ENCODE measurements at places on chromosomes 3 and 15. TPM values are rescaled to one million over a fixed set of nuclear protein-coding genes. Genes with fewer than 3 reads are reported as not detected.

DNA sequence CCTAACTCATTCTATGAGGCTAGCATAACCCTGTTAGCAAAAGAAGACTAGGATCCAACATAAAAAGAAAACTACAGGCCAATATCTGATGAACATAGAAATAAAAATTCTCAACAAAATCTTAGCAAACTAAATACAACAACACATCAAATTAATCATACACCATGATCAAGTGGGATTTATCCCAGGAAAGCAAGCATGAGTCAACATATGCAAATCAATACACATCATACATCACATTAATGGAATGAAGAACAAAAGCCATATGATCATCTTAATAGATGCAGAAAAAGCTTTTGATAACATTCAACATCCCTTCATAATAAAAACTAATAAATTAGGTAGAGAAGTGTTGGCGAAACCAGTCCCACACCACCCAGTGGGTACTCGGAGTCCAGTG, 136.1 kb upstream of the MME start:
- no peak for DNase-seq

DNA sequence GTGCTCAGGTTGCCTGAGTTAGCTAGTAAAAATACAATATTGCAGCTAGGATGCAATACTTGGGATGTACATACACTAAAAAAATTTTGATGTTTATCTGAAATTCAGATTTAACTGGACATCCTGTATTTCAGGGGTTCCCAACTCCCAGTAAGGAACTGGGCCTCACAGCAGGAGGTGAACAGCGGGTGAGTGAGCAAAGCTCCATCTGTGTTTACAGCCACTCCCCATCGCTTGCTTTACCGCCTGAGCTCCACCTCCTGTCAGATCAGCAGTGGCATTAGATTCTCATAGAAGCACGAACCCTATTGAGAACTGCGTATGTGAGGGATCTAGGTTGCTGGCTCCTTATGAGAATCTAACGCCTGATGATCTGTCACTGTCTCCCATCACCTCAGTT, 285.1 kb upstream of the PROK2 start:
- no peak for DNase-seq

- no peak for DNase-seq
Measured at GRCh38 chr15:79990280-79990996, 19.4 kb upstream of the BCL2A1 start.

- no peak for DNase-seq
Measured at GRCh38 chr15:95194746-95195145, 963.4 kb downstream of the MCTP2 start.

- DNase-seq: no peak
Measured at GRCh38 chr15:94704421-94704820, 473.1 kb downstream of the MCTP2 start.

DNA sequence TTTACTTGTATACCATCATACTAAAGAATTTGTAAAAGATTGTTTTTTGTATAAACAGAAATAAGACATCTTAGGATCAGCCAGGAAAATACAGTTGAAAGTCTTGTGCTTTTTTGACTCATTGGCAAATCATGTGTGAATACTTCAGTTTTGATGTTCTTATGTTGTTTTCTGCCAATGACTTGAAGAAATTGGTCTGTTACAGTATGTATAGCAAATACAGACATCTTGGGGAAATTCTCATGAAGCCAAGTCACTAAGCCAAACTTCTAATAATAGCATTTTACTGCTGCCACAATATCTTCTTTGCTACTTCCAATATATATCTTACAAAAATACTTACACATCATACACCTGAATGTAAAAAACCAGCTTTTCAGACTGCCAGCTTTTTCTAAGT, 83.2 kb downstream of the DZIP3 start:
- DNase-seq: no peak

GRCh38 chr3:71327936-71328335, 255.6 kb downstream of the FOXP1 start:
- no peak for DNase-seq

GRCh38 chr3:157154563-157155330, 5.2 kb downstream of the CCNL1 start:
- no peak for DNase-seq

- DNase-seq: no peak
Measured at GRCh38 chr3:139291276-139292051, 52.4 kb upstream of the MRPS22 start.

DNA sequence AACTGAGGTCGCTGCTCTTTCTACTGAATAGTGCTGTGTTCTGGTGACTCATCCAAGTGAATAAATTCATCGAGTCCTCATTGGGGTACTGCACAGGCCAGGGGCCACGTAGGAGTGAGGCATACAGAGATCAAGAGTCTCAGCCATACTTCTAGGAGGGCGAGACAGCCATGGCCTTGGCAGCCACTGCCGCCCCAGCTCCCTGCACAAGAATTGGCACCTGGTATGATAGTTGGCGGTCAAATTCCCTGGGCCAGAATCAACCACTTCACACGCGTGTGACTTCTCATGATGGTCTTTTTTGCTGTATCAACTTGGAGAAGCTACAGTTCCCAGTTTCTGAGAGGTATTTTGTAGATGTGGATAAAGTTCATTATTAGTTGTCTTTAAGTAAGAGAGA, 161.6 kb downstream of the OSBPL10 start:
- no peak for DNase-seq

DNA sequence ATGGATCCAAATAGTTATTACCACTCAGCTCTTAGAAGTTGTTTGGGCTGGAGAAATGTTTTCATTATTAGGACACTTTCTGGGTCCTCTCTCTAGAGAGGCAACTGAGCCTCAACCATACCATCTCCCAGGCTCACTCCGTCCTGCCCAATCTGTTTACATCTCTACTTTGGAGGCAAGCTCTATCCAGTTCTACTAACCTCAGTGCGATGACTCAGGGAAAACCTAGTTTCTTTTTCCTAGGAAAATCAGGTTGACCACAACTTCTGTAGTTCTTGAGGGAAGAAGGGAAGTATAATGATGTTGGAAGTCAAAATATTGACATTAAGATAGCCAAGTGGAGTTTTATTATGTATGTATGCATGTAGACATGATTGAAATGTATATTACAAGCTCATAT, 40.4 kb downstream of the LPP start:
- no peak for DNase-seq

GRCh38 chr3:196186651-196187573, 24.3 kb downstream of the ZDHHC19 start:
- no peak for DNase-seq

DNA sequence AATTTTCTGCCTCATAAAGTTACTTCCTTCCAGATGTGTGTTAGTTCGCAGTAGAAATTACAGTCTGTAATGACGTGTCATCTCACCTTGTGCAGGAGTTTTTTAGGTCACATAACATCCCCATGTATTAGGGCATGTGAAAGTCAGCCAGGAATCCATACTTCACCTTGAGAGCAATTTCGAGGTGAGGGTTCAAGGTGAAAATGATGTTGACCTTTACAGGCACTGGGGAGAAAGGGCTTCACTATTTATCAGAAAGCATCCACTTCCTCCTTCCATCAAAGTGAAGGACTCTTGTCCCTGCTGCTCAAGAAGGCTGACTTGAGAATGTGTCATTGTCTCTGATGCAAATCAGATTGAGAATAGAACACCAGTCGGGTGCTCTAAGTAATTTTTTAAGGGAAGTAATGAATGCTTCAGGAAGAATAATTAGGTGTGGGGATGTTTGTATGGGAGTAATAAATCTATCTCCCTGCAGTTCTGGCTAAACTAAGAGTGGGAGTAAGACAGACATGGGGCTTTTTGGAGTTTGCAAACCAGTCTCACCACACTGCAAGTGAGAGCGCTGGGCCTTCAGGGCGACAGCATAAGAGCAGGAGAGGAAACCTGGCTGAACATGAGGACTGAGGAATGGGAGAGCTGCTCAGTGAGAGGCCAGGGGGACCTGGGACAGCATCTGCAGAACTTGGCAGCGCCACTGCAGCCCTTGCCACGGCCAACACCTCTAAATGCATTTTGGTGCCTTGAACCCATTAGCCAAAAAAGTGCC, 85.9 kb upstream of the IL12A start:
- no peak for DNase-seq

DNA sequence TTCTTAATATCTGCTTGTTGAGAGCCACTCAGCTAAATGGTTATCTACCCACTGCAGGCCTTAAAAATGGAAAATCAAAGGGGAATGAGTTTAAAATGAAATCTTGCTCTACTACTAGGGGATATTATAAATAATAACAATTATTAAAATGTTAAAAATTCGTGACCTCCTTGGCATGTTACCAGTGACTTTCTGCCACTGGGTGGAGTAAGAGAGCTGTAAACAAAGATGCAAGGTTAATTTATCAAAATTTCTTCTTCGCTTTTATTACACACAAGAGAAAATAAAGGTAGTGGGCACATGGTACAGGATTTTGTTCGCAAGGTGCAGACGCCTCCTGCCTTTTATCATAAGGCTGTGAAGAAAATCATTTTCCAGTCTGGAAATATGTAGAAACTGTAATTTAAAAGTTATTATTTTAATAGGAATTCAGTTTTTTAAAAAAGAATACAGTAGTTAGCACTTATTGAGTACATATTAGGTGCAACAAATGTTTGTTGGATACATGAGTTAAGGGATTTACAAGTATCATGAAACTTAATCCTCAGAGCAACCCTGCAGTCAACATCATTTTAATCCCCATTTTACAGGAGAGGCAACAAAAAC, 272.6 kb downstream of the SUCLG2 start:
- DNase-seq: no peak

DNA sequence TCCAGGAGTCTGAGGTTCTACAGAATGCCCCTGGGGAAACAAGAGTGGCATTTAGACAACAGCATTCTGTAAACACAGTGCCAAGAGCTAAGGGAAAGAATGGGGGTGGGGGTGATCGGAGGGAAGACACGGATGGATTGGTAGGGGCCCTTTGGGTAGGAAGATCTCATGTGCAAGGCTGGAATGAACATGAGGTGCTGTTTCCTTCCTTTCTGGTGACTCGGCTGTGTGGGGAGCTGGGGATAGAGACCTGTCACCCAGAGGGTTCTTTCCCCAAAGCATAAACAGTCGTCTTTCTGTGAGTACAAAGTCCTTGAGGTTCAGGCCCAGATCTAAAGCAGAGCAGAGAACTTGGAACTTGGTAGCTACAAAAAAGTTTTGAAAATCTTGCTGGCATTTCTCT, 11.7 kb downstream of the TPM1 start:
- DNase-seq: no peak

DNA sequence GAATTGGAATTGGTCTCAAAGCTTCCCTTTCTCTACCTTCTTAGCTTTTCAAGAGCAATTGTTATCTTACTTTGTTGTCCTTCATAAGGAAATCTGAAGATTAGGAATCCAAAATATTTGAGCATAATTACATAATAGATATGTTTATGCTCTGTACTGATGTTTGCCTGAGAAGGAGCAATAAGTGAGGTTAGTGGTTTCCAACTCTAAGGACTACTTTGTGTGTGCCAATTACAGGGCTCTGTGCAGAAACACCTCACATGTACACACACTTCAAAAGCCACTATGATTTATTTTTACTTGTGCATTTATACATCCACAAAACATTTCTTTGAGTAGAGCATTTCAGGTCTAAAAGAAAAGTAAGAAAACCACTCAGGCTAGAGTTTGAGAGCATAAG, 49.9 kb downstream of the MME start:
- no peak for DNase-seq

DNA sequence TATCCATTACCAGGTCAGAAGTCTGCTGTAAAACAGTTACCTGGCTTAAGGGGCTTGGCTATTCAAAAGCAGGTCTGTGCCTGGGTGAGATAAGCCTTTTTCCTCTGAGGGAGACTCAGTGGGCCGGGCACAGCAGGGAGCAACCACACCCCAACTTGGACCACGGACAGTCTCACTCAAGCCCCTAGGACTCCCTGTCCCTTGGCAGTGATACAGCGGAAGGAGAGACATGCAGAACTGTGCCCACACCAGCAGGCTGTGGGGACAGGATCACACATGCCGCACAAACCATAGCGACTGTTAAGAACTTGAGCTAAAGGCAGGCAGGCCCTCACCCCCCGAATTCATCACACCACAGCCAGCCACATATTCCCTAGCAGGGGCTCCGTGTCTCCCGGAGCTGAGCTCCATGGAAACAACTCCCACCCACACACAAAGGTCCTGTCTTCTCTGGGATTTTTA, 2.8 kb upstream of the GP5 start:
- no peak for DNase-seq

DNA sequence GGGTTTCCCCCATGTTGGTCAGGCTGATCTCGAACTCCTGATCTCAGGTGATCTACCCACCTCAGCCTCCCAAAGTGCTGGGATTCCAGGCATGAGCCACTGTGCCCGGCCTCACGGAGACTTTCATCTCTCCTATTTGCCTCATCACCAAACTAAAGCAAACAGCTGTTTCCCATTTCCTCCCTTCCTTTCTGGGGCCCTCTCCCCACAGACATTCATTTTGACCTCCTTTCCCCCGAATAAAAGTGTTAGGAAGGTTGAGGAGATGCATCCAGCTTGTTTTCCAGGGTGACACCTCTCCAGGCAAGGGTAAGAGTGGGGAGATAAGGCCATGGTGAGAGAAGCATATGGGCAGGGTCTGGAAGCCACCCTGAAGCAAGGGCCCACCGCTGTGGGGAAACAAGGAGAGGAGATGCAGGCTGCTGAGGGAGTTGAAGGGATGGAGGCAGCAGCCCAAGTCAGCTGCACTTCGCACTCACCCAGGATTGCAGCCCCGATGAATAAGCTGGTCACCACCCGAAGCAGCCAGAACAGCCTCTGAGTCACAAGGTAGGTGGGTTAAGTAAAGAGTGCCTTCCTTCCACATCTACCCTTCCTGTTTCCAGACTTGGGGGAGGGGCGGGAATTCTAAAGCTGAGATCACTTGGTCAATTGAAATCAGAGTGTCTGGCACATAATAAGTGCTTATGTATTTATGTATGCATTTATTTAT, 7.7 kb downstream of the DUOXA2 start:
- DNase-seq: no peak

- DNase-seq: no peak
Measured at GRCh38 chr3:126751611-126752302, 47.7 kb downstream of the CHCHD6 start.

Gene CRELD1
- 53.3 TPM for total RNA-seq

Gene CCR4
- total RNA-seq: not detected

Gene PFKFB4
- 1.0 TPM for total RNA-seq

Gene RBP2
- not detected for total RNA-seq

Gene PCSK6
- 20.8 TPM for total RNA-seq

Gene TLR9
- total RNA-seq: 0.65 TPM

Gene FOXP1
- total RNA-seq: 33.0 TPM

Gene EXOG
- 25.6 TPM for total RNA-seq

Gene CADM2
- 1.1 TPM for total RNA-seq

Gene AMOTL2
- 48.9 TPM for total RNA-seq

Gene CD86
- total RNA-seq: 0.89 TPM
